GM13976 (cell line): ENCODE measurements at places on chromosomes 6 and 20.

- DNase-seq = no peak
Measured at GRCh38 chr6:16474772-16475493, 236.5 kb downstream of the GMPR start.

DNA sequence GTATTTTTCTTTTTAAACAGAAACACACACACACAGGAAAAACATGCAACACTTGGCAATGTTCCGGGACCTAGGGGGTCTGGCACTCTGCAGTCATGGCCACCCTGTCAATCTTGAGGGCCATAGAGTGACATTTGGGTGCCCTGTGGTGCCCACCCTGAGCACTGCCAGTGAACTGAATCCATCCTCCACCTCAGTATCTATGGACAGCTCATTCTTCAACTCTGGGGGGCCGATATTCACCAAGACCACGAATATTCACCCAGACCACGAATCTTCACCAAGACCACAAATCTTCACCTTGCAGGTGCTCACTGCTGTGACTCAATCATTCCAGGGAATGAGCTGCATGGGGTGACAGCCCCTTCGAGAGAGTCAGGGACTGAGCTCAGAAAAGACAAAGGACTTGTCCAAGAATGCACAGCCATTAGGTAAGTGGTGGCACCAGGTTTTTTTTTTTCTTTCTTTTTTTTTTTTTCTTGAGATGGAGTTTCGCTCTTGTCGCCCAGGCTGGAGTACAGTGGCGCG lies 19.1 kb downstream of the SNAI1 start:
- DNase-seq = no peak

- DNase-seq = no peak
Measured at GRCh38 chr6:29790626-29791025, 37.0 kb upstream of the HLA-G start.

DNA sequence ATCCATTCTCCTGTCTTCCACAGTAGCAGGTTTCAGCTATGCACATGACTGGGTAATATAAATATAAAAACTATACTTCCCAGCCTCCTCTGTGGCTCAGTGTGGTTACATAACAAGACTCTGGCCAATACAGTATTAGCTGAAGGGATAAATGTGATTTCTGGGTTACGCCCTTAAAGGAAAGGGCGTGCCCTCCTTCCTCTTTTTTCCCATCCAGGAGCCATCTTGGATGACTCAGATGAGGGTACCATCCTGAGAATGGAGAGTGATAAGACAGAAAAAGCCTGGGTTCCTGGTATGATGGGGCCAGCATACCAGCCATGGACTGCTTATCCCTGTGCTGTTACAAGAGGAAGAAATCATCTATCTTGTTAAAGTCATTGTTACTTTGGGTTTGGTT lies 123.3 kb downstream of the NFATC2 start:
- DNase-seq = no peak

DNA sequence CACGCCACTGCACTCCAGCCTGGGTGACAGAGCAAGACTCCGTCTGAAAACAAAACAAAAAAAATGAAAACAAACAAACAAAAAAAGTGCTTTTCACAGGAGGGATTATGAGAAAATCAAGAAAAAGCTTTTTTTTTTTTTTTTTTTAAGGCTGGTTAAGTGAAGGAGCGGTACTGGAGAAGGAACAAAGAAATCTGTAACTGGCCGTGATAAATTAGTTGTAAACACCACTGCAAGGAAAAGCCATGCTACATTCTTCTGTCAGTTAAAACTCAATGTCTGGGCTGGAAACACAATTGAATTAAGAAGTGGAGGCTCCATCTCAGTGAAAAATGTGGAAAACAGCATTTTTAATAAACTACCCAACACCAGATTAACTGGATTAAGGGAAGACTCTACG lies 6.3 kb upstream of the GMPR start:
- DNase-seq = no peak

GRCh38 chr6:96196633-96197032 lies 180.9 kb downstream of the FUT9 start:
- no peak for DNase-seq

DNA sequence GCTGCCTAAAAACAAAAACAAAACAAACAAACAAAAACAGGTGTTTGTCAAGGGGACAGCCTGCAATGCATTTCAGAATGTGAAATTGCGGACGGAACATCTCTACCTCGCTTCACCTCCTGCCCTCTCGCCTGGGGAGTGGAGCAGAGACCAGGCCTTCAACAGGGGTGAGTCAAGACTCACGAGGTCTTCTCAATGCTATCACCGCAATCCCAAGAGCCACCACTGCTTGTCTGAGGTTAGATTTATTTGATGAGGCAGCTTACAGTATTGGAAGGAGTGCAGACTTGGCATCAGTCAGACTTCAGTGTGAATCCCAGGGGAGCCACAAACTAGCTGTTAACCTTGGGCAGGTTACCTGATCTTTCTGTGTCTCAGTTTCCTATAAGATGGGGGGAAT lies 7.7 kb downstream of the GABRR1 start:
- no peak for DNase-seq

- no peak for DNase-seq
Measured at GRCh38 chr6:14146506-14147096, 29.0 kb downstream of the CD83 start.

GRCh38 chr20:18511571-18511970 lies 3.8 kb downstream of the SEC23B start:
- no peak for DNase-seq

GRCh38 chr6:81309811-81310210 lies 442.7 kb downstream of the TENT5A start:
- no peak for DNase-seq

- no peak for DNase-seq
Measured at GRCh38 chr6:41224800-41225199, 3.3 kb upstream of the TREML4 start.

GRCh38 chr6:158786645-158787304 lies 32.4 kb downstream of the EZR start:
- no peak for DNase-seq

DNA sequence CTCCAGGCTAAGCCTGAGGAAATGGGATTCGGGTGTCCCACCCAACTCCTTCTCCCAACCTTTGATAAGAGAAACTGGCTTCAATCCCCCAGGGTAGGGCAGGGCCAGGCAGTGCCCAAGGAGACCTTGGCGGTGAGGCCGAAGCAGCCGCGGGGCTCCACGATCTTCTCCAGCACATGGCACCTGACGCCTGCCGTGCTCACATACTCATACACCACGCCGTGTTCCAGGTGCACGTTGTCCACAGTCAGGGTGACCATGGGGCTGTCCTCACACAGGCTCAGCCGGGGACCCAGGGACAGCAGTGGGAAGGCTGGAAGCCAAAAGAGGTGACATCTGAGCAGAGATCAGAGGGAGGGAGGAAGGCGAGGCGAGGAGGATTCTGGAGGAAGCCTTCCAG lies 176.5 kb downstream of the PREX1 start:
- DNase-seq = no peak

GRCh38 chr6:166715065-166715464 lies 88.0 kb upstream of the RPS6KA2 start:
- no peak for DNase-seq

GRCh38 chr20:38573413-38573812 lies 7.6 kb upstream of the ADIG start:
- no peak for DNase-seq

DNA sequence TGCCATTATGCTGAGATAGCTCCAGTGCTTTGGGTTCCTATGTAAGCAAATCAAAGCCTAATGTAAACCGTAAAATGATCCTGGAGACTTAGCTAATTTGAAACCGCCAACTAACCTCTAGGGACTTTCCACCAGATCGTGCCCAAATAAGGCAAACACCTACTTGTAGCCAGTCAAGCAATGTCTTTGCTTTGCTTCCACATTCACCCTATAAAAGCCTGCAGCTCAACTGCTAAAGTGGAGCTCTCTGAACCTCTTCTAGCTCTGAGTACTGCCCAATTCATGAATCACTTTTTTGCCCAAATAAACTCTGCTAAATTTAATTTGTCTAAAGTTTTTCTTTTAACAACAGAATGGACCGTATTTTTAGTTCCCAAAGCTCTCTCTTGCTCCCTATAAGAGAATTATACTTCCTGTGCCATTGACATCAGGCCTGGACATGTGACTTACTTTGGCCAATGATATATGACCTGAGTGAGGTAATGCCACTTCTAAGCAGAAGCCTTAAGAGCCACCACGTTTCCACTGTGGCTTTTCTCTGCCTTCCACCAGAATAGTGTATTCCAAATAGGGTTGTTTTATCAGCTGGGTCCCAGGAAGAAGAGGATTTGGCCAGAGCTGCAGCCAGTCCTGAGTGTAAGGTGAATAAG lies 34.8 kb upstream of the PSMF1 start:
- DNase-seq = no peak

- DNase-seq = no peak
Measured at GRCh38 chr20:21049305-21049828, 56.8 kb downstream of the LINC00237 start.

DNA sequence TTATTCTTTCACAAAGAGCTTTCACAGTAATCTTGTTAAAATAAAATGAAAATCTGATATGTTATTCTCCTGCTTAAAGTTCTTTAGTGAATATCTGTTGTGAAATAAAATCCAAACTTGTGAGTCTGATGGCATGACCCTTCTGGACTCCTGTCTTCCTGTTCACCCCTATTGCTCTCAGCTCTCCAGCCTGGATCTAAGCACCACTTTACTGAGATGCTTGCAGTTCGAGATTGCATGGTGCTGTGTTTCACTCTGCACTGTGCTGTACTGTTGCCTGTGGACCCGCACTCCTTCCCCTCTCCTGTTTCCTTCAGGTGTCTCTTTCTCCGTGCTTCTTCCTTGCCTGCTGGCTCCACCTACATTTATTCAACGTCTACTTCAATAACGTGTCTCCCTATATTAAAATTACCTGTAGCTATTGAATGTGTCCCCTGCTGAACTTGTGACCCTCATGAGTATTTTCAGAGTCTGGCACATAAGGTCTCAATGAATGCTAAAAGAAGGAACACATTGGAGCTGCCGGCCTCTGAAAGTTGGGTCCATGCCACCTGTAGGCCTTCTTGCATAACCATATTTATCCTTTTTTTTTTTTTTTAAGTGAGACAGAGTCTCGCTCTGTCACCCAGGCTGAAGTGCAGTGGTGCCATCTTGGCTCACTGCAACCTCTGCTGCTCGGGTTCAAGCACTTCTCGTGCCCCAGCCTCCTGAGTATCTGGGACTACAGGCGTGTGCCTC lies 100.1 kb downstream of the ARID1B start:
- no peak for DNase-seq

DNA sequence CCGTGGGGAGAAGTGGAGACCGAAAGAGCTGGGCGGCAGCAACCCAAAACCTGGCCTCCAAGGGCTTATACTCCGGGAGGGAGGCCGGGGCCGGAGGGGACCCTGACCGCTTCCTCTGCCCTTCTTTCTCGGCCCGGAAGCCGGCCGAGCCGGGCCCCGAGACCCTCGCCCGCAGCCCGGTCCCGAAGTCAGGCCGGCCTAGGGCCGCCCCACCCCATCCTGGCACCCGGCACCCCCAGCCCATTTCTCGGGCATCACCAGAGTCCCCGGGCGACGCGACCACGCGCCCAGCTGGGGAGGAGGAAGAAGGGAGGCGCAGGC lies 572 bp upstream of the ZDHHC14 start:
- peak; percentile 53 for DNase-seq

DNA sequence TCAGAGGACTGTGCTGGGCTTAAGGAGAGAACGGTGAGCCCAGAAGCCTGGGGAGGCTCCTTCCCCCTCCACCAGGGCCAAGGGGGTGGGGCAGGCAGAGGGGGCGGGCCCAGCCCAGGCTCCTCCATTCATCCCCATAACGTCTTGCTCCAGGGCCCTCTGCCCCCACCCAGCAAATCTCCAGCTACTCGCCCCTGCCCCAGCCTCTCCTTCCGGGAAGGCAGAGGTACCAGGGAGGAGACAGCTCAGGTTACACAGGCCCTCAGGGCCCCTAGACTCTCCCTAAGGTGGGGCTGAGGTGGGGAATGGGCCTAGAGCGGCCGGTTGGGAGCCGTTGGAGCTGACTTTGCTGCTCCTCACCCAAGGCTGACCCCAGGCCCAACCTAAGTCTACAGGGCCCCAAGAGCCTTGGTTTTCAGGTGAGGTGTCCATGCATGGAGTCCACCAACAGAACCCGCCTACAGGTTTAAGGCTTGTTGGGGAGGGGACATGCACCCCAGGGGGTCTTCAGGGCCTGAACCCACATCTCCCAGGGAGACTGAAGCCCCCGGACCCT lies 1.2 kb downstream of the LAMA5 start:
- DNase-seq = no peak

DNA sequence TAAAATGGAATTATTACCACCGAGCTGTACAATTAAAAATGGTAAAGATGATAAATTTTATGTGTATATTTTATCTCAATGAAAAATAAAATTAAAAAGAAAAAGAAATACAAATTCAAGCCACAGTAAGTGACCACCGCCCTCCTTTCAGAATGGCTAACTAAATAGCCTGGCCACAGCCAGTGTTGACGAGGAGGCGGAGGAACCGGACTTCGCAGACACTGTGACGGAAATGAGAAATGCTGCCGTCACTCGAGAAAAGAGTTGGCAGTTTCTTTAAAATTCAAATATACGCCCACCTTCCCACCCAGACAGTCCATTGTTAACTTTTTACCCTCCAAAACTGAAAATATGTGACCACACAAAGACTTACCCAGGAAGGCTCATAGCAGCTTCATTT lies 50.0 kb downstream of the FOXF2 start:
- DNase-seq = no peak

- DNase-seq = no peak
Measured at GRCh38 chr6:138211048-138211581, 7.2 kb downstream of the PBOV1 start.

DNA sequence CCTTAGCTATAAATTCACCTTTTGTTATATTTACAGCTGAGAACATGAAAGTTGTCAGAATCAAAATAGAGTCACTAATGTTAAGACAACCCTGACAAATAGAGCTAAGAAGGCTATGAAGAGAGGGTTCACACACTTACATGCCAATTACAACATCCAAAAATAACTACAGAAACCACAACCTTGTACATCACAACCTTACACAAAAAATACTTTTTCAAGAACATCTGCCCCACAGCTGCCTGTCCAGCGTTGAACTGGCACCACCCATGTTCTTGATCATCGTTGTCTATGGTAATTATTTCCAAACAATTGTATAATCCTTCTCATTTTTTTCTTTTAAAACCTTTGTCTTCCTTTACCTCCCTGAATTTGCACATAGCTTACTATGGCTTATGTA lies 231.2 kb upstream of the FKBP1C start:
- no peak for DNase-seq

DNA sequence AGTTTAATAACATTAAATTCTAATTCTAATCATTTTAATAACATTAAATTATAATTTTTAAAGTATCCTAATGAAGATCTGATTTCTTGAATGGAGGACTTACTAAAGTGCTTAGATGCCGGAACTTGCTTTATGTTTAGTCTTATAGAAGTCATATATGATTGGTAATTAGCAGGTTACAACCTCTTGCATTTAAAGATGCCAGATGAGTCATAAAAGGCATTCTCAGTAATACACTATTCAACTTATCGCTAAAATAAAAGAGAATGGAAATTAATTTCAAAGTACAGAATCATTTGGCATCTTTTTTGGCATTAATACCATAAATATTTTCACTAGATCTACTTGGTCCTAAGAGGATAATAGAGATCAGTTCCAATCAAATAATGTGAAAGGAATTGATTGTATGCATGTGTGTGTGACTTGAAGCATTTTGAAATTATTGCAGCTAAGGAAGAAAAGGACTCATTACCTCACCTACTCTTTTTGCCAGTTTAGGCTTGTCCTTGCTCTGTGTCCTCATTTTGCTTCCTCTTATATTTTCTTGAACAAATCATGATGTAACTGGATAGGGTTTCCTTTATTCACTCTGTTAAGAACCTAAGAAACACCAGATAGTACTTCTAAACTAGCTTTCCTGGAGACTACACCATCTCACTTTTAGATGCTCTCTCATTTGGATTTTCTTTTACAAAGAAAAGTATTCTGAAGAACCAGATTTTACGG lies 2.7 kb downstream of the COL21A1 start:
- no peak for DNase-seq
